T-helper 2 cell treated with Interferon-gamma antibody and Interleukin-4, amounts not matched to agents 5 μg/mL and 100 μg/mL, for 36 hours (primary cell): ENCODE measurements at places on chromosomes 1 and 21.

GRCh38 chr1:3779265-3779911, 6.8 kb downstream of the SMIM1 start:
- DNase-seq = no peak
- no peaks in the 10 kb centered on the region for H3K27me3 ChIP-seq
- no peak overlapping the region for H3K27ac ChIP-seq
- peaks cover 26% of the 10 kb centered on the region for H3K36me3 ChIP-seq
- H3K4me1 ChIP-seq = no peaks in the 10 kb centered on the region

GRCh38 chr1:213179784-213180183, 128.7 kb downstream of the RPS6KC1 start:
- peaks cover 3% of the 10 kb centered on the region for H3K4me1 ChIP-seq
- DNase-seq = no peak
- H3K27ac ChIP-seq = no peak overlapping the region
- H3K36me3 ChIP-seq = peaks cover 3% of the 10 kb centered on the region

DNA sequence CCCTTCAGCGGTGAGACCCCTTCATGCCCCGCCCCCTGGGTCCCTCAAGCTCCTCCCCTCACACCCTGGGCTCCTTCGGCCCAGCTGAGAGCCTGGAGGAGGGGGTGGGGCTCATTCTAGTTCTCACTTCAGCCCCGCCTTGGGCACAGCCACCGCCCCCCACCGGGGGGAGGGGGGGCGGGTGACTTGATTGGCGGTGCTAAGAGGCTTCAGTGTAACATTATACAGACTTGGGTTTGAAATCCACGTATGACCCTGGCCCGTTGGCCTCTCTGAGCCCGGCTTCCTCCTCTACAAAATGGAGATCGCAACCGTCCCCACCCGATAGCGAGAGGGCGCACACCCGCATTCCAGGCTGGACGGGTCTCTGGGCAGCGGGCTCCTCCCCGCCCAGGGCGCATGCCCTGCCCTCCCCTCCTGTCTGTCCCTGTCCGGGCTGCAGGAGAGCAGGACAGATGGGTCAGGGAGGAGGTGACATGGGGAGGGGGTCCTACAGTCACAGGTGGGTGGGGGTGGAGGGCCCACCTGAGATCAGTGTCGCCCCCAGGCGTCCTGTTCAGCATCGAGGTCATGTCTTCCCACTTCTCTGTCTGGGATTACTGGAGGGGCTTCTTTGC, 5.1 kb downstream of the CLCNKB start:
- H3K27ac ChIP-seq = no peak overlapping the region
- H3K4me3 ChIP-seq = no peak overlapping the region

DNA sequence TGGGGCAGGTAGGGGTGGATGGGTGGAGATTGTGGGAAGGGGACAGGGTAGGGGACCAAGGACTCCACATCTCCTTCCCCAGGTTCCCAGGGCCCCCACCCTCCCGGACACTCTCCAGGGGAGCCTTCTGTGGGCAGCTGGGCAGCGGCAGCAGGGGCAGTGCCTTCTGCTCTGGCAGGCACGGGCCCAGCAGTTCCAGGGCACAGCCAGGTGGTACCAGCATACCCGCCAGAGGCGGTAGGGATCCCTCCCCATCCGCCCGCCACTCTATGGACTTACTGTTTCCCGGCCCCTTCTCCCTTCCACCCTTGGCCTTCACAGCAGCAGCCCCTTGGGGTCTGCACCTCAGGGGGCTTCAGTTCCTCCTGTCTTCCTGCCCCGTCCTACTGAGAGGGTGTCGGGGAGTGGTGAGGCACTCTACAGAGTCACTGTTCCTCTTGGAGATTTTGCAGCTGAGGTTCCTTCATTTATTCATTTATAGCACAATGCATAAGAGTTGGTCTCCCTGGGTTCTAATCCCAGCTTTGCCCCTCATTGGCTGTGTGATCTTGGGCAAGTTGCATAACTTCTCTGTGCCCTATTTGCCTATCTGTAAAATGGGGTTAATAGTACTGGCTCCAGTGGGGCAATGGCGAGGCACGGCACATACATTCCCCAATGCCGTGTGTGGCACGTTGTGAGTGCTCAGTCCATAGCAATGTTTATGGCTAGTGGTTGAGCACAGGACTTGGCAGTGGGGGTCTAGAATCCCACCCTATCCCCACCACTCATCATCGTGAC, 17.0 kb downstream of the C1orf167 start:
- H3K4me1 ChIP-seq = no peaks in the 10 kb centered on the region
- H3K27ac ChIP-seq = no peak overlapping the region
- peaks cover 5% of the 10 kb centered on the region for H3K27me3 ChIP-seq
- H3K4me3 ChIP-seq = no peak overlapping the region
- no peak for DNase-seq

GRCh38 chr21:35932232-35932911, 128.0 kb downstream of the SETD4 start:
- no peaks in the 10 kb centered on the region for H3K36me3 ChIP-seq
- H3K4me1 ChIP-seq = no peaks in the 10 kb centered on the region
- H3K27ac ChIP-seq = no peak overlapping the region
- H3K4me3 ChIP-seq = no peak overlapping the region
- peaks cover 4% of the 10 kb centered on the region for H3K27me3 ChIP-seq
- DNase-seq = no peak

DNA sequence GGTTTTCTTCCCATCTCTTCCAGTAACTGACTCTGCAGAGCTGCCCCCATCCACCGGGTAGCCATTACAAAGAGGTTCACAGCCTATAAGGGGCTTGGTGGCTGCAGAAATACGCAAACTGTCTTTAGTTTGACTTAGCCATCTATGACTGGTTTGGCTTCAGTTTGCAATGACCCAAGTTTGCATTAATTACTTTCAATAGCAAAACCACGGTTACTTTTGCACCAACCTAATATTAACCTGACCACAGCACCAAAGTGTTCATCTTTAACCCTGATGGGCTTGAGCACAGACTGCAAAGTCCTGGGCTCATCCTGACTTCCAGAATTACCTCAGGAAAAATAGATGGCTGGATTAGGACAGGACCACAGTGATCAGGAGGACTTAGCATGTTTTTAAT, 2.2 kb upstream of the HAO2 start:
- no peak for DNase-seq
- no peak overlapping the region for H3K4me3 ChIP-seq
- H3K4me1 ChIP-seq = no peaks in the 10 kb centered on the region
- H3K27ac ChIP-seq = no peak overlapping the region
- no peaks in the 10 kb centered on the region for H3K36me3 ChIP-seq

- no peak overlapping the region for H3K27ac ChIP-seq
- H3K36me3 ChIP-seq = peaks cover 26% of the 10 kb centered on the region
- H3K27me3 ChIP-seq = no peaks in the 10 kb centered on the region
- H3K4me1 ChIP-seq = peaks cover 20% of the 10 kb centered on the region
- DNase-seq = no peak
Observed at GRCh38 chr21:15775981-15776380, 46.2 kb downstream of the USP25 start.
